ENCODE measurements at places on chromosomes 1 and 21. TPM values are rescaled to one million over a fixed set of nuclear protein-coding genes. Genes with fewer than 3 reads are reported as not detected.

The FCRL5 gene
- total RNA-seq = not detected

The DYNLT4 gene
- total RNA-seq = not detected

The SPRR2D gene
- total RNA-seq = not detected

The PADI2 gene
- total RNA-seq = 0.09 TPM

The NTRK1 gene
- 0.09 TPM for total RNA-seq

The RAVER2 gene
- 7.2 TPM for total RNA-seq

Data from fibroblast of the aortic adventitia (primary cell).